ENCODE measurements at places on chromosomes 3 and 15.

- no peak for DNase-seq
Observed at GRCh38 chr3:15217011-15217671, 11.1 kb downstream of the CAPN7 start.

- DNase-seq = no peak
Observed at GRCh38 chr3:184368116-184368515, 6.6 kb downstream of the POLR2H start.

- DNase-seq = no peak
Observed at GRCh38 chr3:55611121-55611520, 124.0 kb upstream of the WNT5A start.

- no peak for DNase-seq
Observed at GRCh38 chr15:66763186-66764071, 61.4 kb downstream of the SMAD6 start.
